ENCODE measurements at places on chromosomes 4 and X. TPM values are rescaled to one million over a fixed set of nuclear protein-coding genes. Genes with fewer than 3 reads are reported as not detected.

DNA sequence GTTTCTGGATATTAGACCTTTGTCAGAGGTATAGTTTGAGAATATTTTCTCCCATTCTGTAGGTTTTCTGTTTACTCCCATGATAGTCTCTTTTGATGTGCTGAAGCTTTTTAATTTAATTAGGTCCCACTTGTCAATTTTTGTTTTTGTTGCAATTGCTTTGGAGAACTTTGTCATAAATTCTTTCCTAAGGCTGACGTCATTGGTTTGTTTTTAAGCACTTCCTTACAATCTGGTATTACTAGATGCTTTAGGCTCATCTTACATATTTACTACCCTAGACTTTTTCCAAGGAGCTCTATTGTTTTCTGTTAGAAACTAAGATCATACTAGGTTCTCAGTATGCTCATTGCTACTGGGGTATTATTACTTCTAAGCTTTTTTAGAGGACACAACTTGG is 806.3 kb downstream of the PDHA2 start:
- DNase-seq = no peak

GRCh38 chrX:41337140-41337539 is 3.2 kb downstream of the DDX3X start:
- DNase-seq = no peak

DNA sequence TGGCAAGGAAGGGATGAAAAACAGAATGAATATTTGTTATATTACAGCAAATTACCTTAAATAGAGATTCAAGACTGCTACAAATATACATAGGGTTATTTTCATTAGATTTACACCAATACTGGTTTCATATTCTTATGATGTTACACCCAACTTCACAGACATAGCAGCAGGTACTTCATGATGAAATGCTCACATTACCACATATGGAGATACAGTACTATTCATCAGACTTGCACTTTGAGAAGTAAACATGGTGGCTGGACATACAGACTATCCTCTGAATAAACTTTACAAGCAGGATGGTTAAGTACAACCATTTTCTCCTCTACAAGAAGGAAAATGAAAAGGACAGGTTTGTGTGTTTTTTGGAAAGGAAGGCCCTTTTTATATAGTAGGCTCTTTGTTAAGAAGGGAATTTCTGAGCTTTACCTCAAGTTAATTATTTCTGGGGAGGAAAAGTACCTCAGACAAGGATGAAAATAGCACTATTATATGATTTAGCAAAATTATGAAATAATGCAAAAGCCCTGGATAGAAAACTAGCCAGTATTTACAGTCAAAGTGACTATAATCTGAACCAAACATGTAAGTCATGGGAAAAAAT is 12.0 kb upstream of the FAM120C start:
- no peak for DNase-seq

PCDH11X gene
- total RNA-seq = 0.06 TPM

- no peak for DNase-seq
Measured at GRCh38 chr4:57491388-57491787, 381.2 kb upstream of the IGFBP7 start.

DDX53 gene
- not detected for total RNA-seq

GRCh38 chr4:98838531-98838930 is 90.4 kb downstream of the EIF4E start:
- DNase-seq = no peak

- DNase-seq = no peak
Measured at GRCh38 chrX:7085879-7086278, 61.6 kb upstream of the STS start.

PNMA6A gene
- 2.1 TPM for total RNA-seq

- DNase-seq = no peak
Measured at GRCh38 chr4:67762086-67762485, 7.9 kb upstream of the GNRHR start.

GRCh38 chrX:83509254-83509801 is 1.2 kb downstream of the POU3F4 start:
- no peak for DNase-seq

MGARP gene
- 1.6 TPM for total RNA-seq

DNA sequence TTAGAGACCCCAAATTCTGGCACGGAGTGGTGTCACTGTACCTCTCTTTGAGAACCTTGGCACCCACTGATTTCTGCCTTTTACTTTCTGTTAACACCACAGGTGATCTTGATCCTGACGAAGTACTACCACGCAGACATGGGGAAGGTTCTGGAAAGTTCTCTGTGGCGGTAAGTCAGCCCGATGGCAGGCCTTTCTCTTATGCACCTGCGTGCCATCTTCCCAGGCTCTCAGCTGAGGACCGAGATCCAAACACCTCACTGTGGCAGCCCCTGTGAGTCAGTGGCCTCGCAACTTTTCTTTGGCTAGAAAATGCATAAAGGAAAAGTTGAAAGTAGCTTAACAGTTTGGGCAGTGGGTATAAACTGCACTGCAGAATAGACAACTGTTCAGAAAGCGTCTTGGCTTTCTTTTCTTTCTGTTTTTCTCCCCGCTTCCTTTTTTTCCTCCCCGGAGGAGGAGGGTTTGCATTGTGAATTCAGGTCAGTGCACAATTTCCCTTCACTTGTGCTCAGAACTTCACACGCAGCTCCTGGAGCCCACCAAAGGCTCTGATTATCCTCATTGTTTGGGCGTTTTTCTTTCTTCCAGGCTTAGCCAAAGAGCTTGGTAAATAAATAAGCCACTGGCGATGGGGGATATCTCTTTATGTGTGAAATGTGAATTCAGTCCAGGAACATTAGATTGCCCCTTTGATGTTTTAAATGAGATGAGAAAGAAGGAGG is 38.4 kb downstream of the PSAPL1 start:
- DNase-seq = no peak

CNKSR2 gene
- 0.44 TPM for total RNA-seq

DNA sequence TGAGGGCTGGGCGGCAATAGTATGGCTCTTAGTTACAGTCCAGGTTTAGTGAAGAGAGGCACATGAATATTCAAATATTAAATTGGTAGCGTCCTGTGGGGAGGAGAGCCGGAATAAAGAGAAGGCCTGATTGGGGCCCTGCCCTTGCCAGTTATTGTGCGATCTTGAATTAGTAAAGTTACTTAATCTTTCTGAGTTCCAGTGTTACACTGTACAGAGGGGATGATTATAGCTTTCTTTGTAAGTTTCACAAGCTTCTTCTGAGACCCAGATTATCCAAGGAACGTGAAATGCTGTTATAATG is 1.2 kb downstream of the METAP1 start:
- DNase-seq = no peak

DNA sequence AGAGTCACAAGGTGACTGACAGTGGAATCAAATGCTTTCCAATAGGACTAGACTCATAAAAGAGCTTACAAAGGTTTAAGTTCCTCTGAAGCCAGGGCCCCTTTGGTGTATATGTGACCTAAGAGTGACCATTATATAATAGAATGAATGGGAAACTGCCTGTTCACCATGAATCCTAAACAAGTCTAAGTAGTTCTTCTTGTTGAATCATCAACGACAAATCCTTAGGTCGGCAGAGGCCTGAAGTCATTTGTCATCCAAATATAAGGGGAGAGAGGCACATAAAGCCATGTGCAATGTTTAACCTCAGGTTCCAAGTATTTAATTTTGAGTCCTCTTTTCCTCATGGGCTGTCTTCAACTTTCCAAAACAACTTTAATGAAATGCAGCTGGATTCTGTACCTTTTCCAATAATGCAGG is 122.4 kb downstream of the RASL11B start:
- no peak for DNase-seq

NSG1 gene
- 10.1 TPM for total RNA-seq

DNA sequence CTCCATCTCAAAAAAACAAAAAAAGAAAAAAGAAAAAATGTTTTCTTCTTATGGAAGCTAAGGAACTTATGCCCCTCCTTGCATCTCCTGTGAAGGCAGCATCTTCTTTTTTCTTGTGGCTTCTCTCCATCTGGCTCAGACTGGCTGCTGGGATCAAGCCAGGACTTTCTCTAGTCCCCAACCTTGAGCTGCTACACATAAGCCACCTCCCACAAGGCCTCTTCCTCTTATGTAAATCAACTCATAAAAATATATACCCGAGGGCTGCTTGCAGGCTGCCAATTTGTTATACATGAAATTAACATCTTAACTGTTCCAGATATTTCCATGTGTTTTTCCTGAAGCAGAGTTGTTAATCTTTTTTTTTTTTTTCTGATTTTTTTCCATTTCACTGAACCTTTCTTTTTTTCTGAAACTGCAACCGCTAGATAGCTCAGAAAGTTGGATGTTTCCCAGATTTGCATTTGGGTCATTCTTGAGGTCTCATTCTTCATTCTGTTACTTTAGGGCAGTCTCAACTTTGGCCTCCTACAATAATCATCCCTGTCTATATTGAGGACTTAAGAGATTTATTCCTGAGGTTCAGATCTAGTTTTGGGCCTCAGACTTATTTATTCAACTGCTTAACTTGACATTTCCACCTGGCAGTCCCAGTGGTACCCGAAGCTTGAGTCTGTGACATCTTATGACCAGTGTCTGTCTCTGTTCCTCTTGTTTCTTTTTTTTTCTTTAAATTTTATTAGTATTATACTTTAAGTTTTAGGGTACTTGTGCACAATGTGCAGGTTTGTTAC is 10.3 kb downstream of the SNX25 start:
- DNase-seq = peak; percentile 26

GRCh38 chr4:127936974-127937373 is 28.0 kb downstream of the MFSD8 start:
- no peak for DNase-seq

DNA sequence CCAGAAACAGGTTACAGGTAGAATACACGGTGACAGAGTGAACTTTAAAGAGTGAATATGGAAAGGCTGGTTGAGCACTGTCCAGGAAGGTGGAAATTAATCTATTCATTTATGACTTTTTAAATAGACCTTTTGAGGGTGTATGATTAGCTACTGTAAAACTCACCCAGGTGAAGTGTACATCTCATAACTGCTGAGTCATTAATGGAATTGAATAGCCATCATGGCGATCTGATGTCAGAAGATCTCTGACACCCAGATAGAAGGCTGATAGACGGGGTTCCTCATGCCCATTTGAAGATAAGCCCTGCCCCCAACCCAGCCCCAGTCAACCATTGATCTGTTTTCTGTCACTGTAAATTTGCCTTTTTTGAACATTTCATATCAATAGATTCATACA is 84.0 kb downstream of the PRSS12 start:
- no peak for DNase-seq

GAGE12F gene
- not detected for total RNA-seq

GRCh38 chr4:30719454-30720020 is 632 bp upstream of the PCDH7 start:
- DNase-seq = peak; percentile 67

- no peak for DNase-seq
Measured at GRCh38 chr4:86957215-86957614, 22.4 kb downstream of the AFF1 start.

GRCh38 chr4:85092536-85092935 is 126.0 kb upstream of the WDFY3 start:
- DNase-seq = no peak

GRCh38 chrX:16484338-16484737 is 165.6 kb upstream of the S100G start:
- DNase-seq = no peak

ITIH6 gene
- total RNA-seq = not detected

- DNase-seq = no peak
Measured at GRCh38 chr4:171067422-171067821, 745.8 kb upstream of the GALNTL6 start.

- no peak for DNase-seq
Measured at GRCh38 chr4:94497690-94498089, 45.9 kb downstream of the PDLIM5 start.

DNA sequence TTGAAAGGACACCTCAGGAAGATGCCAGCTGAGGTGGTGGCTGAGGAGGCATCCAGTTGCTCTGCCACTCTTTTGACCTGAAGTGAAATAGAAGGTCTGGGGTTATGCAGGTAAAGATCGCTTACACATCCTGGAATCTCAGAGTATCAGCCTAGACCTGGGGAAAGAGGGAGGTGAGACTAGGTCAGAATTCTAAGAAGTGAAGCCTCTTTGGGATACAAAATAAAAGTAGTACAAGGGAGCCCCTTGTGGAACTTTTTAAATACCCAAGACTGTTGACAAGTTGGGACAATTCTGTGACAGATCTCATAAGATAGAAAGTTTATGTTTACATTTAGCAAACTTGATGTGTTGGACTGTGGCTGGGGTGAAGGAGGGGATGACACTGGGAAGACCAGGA is 263.1 kb downstream of the SPRY1 start:
- DNase-seq = no peak

GABRG1 gene
- total RNA-seq = not detected

GRCh38 chr4:88655226-88655625 is 42.4 kb downstream of the NAP1L5 start:
- no peak for DNase-seq

FHIP1A gene
- 14.2 TPM for total RNA-seq

IGBP1 gene
- total RNA-seq = 39.8 TPM

FOXR2 gene
- not detected for total RNA-seq

- no peak for DNase-seq
Measured at GRCh38 chrX:145825896-145826295, 8.3 kb downstream of the SLITRK2 start.

POLN gene
- 2.4 TPM for total RNA-seq

- DNase-seq = no peak
Measured at GRCh38 chrX:45353456-45353855, 152.8 kb upstream of the DIPK2B start.

DNA sequence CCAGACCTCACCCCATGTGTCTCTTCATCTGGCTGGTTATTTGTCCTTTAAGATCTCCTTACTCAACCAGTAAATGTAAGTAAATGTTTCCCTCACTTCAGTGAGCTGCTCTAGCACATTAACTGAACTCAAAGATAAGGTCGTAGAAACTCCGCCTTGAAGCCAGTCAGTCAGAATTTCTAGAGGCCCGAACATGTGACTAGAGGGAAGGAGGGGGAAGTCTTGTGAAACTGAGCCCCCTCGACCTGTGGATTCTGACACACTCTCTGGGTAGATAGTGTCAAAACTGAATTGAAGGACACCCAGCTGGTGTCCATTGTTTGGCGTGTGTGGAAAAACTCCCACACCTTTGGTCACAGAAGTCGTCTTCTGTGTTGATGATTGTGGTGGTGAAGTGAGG is 933.9 kb downstream of the ADGRL3 start:
- peak; percentile 24 for DNase-seq

DNA sequence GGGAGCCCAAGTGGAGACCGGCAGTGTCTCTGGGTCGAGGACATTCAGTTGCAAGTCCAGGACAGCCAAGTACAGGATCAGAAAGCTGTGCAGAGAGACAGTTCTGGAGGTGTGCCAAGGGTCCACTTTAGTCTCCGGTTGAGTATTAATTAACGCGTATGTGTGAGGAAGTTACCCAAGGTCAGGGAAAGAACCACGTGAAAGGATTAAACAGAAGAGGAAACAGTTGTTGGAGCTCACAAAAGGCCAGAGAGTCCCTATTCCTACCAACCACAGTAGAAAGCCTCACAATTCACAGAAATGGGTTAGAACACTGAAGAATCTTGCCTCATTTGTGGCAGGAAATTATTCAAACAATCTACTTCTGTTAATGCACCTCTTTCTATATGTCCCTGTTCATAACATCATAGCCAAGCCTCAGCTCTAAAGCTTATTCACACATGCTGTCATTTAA is 17.9 kb upstream of the NSUN7 start:
- DNase-seq = peak; percentile 60

- no peak for DNase-seq
Measured at GRCh38 chr4:89497517-89498308, 190.1 kb upstream of the GPRIN3 start.

All from left cardiac atrium (tissue), 4 donors.